Cardiac ventricle fibroblast (primary cell): ENCODE measurements at places on chromosomes 6 and 20. TPM values are rescaled to one million over a fixed set of nuclear protein-coding genes. Genes with fewer than 3 reads are reported as not detected.

The ZGPAT gene
- total RNA-seq = 15.8 and 16.9 TPM in 2 replicates

The EYS gene
- not detected in 2 replicates for total RNA-seq

The FOXC1 gene
- total RNA-seq = 4.3 and 4.7 TPM in 2 replicates

The HLA-DQA1 gene
- total RNA-seq = not detected in 2 replicates

The RAD21L1 gene
- total RNA-seq = not detected in 2 replicates

The PROCR gene
- 16.8 and 39.7 TPM in 2 replicates for total RNA-seq

The GTSF1L gene
- not detected in 2 replicates for total RNA-seq

The PREP gene
- 19.9 and 22.5 TPM in 2 replicates for total RNA-seq

The CABLES2 gene
- total RNA-seq = 3.6 TPM in 2 replicates

The GGTLC1 gene
- not detected in 2 replicates for total RNA-seq

The SCGN gene
- 1.1 and 1.3 TPM in 2 replicates for total RNA-seq

The OR12D3 gene
- total RNA-seq = not detected in 2 replicates

The OGFR gene
- total RNA-seq = 51.2 and 58.9 TPM in 2 replicates
